Activated CD8-positive, alpha-beta T cell treated with anti-CD3 and anti-CD28 coated beads, Interleukin-2, amount 10 ng/mL, durations not matched to agents 7 days and 5 days (primary cell): ENCODE measurements at places on chromosomes 7 and 10.

GRCh38 chr10:104122225-104123107, 495 bp downstream of the SFR1 start:
- H3K4me3 ChIP-seq, result peak overlapping the region; percentile 93
- peaks cover 7% of the 10 kb centered on the region for H3K27me3 ChIP-seq
- DNase-seq, result no peak
- peaks cover 27% of the 10 kb centered on the region for H3K4me1 ChIP-seq

DNA sequence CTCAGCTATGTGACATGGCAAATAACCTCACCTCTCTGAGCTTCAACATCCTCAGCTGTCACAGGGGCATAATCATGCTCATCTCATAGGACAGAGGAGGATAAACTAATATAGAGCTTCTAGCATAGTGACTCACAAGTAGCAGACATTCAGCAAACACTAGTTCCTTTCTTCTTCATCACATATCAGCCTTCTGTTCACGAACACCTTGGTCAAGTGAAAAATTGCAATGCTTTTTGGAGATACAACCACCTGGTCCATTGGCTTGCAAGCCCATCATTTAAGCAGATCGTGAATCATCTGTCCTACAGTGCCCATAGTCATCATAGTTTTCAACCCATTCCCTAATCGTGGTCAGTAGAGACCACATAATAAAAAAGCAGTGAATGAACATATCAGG, 277.9 kb upstream of the YAE1 start:
- H3K4me3 ChIP-seq, result no peak overlapping the region
- no peak overlapping the region for H3K27ac ChIP-seq
- no peaks in the 10 kb centered on the region for H3K36me3 ChIP-seq
- peaks cover 1% of the 10 kb centered on the region for H3K27me3 ChIP-seq
- H3K4me1 ChIP-seq, result no peaks in the 10 kb centered on the region

DNA sequence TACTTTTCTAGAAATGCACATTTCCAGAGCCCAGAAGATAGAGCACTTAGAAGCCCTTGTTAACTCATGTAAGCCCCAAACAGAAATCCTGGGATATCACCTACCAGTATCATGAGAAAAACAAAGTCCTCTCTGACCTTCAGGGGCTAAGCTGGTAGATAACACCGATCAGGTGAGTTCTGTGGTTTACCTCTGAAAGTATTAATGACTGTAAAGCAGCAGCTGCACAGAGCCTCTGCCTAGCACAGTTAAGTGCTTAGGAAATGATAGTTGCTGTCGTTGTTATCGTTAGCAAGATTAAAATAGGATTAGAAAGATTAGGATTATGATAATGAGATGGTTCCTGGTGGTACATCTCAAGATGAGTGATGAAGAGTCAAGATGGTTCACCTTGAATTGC, 64.9 kb downstream of the PLXNA4 start:
- peak overlapping the region; percentile 54 for H3K27ac ChIP-seq
- H3K4me3 ChIP-seq, result no peak overlapping the region
- no peaks in the 10 kb centered on the region for H3K27me3 ChIP-seq
- peaks cover 47% of the 10 kb centered on the region for H3K4me1 ChIP-seq
- H3K36me3 ChIP-seq, result peaks cover 55% of the 10 kb centered on the region

DNA sequence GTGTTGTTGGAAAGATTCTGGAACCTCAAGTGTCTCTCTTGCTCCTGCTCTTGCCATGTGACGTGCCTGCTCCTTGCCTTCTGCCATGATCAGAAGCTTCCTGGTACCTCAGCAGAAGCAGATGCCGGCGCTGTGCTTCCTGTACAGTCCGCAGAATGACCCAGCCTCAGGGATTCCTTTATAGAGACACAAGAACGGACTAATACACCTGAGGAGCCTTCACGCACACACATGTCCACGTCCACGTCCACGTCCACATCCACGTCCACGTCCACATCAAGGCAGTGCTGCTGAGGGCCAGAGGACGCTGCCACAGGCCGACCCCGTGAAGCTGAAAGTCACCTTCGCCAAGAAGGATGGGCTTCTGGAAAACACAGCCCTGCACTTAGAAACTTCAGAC, 190.1 kb downstream of the MAD1L1 start:
- no peak overlapping the region for H3K27ac ChIP-seq
- H3K4me3 ChIP-seq, result no peak overlapping the region
- H3K4me1 ChIP-seq, result peaks cover 39% of the 10 kb centered on the region
- H3K27me3 ChIP-seq, result no peaks in the 10 kb centered on the region
- DNase-seq, result no peak
- peaks cover 20% of the 10 kb centered on the region for H3K36me3 ChIP-seq

GRCh38 chr7:22110881-22111280, 165.2 kb upstream of the CDCA7L start:
- H3K27me3 ChIP-seq, result peaks cover 2% of the 10 kb centered on the region
- no peaks in the 10 kb centered on the region for H3K36me3 ChIP-seq
- H3K4me3 ChIP-seq, result no peak overlapping the region

GRCh38 chr10:31261511-31262311, 57.3 kb upstream of the ZEB1 start:
- H3K4me1 ChIP-seq, result no peaks in the 10 kb centered on the region
- no peak overlapping the region for H3K27ac ChIP-seq
- no peak overlapping the region for H3K4me3 ChIP-seq
- DNase-seq, result no peak

DNA sequence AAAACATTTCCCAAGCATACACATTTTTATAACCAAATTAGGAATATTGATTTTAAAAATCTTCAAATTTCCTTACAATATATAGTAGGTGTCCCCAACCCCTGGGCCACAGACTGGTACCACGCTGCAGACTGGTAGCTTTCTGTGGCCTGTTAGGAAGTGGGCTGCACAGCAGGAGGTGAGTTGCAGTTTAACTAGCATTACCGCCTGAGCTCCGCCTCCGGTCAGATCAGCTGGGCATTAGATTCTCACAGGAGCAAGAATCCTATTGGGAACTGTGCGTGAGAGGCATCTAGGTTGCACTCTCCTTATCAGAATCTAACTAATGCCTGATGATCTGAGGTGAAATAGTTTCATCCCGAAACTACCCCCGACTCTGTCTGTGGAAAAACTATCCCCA, 62.1 kb downstream of the ZWINT start:
- no peak for DNase-seq
- H3K27ac ChIP-seq, result no peak overlapping the region
- no peaks in the 10 kb centered on the region for H3K36me3 ChIP-seq
- no peaks in the 10 kb centered on the region for H3K27me3 ChIP-seq
- no peak overlapping the region for H3K4me3 ChIP-seq

- DNase-seq, result no peak
- H3K4me1 ChIP-seq, result no peaks in the 10 kb centered on the region
- no peaks in the 10 kb centered on the region for H3K27me3 ChIP-seq
- H3K27ac ChIP-seq, result no peak within 1 kb of the TSS
- H3K4me3 ChIP-seq, result no peak within 1 kb of the TSS
- H3K36me3 ChIP-seq, result no peaks in the 10 kb centered on the region
Observed at GRCh38 chr7:130344271-130344866, at the start of gene CPA5. CPA5 (plus strand) TSS chr7:130344816; CDS start chr7:130346486, 1,670 bp downstream.

DNA sequence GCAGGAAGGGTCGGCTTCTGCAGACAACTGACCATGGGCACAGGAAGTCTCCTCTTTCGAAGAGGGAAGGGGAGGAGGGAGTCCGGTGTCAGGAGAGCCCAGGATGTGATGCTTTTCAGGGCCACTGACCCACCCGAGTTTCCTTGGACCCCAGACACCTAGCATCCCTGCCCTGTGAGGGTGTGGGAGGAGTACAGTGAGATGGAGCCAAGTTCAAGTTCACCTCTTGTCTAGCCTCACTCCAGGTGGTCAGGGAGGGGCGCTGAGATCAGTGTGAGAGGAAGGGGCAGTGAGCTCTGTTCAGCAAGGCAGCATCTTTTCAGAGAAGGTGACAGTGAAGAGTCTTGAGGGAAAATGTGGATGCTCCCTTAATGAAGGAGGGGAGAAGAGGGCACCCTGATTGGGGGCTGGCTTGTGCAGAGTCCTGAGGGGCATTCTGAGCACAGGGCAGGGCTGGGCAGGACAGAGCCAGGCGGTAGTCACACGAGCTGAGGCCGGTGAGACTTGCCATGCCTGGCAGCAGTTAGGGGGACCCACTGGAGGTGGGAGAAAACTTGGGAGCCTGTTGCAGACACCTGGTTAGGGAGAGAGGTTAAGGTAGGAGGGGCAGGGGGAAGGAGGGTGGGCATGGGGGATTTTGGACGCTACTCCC, 49.7 kb downstream of the ADCY1 start:
- H3K4me1 ChIP-seq, result no peaks in the 10 kb centered on the region
- DNase-seq, result no peak
- no peaks in the 10 kb centered on the region for H3K36me3 ChIP-seq
- H3K4me3 ChIP-seq, result no peak overlapping the region
